ENCODE measurements at places on chromosomes 2 and 18.

DNA sequence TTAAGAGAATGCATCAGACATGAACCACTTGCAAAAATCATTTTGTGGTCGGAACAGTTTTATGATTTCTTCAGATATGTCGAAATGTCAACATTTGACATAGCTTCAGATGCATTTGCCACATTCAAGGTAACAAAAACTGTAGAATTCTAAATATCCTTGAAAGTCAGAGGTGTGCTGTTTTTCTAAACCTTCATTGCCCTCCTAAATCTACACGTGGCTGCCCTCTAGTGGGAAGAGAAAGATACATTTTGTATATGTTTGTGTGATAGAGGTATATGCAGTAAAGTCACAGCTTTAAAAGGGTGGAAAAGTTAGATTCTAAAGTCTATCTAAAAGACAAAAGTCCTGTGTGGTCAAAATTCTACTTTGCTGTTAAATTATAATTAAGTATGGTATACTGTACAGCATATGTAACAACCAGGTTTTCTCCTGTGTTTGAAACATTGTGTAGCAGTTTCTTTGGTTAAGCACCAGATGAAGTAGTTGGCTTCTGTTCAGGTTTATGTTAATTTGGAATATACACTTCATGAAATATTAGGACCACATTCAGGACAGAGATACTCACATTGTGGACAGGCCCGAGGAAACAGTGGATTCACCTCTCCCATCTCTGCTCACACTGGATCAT is 65.9 kb upstream of the ITM2C start:
- peak; percentile 53 for DNase-seq

- no peak for DNase-seq
These were observed 27.4 kb downstream of the SLC66A2 start for GRCh38 chr18:79923896-79924585.

- DNase-seq, result no peak
These were observed 27.1 kb downstream of the RAB31 start for GRCh38 chr18:9735238-9735637.

DNA sequence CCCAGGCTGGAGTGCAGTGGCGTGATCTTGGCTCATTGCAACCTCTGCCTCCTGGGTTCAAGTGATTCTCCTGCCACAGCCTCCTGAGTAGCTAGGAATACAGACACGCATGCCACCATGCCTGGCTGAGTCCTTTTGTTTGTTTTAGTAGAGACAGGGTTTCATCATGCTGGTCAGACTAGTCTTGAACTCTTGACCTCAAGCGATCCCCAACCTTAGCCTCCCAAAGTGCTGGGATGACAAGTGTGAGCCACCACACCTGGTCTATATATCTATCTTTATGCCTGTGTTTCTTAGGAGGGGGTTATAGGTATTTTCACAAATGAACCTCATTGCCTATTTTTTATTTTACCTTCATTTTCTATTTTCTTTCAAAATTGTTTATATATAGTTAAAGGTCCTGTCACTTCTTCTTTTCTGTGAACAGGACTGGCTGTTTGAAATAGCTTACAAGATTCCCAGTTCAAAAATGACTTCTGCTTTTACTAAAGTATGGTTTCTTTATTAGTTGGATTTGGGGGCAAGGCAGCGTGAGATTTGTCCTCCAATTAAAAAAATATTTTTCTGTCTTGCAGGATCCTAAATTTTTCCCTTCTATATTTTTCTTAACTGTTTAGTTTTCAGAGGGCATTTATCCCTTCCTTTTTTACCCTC is 16.4 kb upstream of the MARCHF7 start:
- DNase-seq, result peak; percentile 26

DNA sequence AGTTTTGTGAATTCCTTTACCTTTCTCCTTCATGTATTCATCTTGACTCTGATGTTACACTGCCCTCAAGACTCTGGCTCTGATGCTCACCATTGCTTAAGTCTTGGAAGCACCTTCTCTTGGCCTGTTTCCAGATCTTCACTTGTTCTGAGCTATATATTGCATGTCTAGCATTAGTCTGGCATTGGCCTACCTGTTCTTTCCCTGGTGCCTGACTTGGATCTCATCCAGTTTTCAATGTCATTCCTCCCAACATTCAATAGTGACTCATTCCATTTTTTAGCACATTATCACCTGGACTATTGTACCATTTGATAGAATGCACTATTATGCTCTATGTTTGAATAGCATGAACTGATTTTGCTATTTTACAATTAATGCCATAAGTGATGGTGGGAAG is 127.3 kb upstream of the NYAP2 start:
- no peak for DNase-seq

GRCh38 chr18:26640541-26640940 is 92.2 kb upstream of the KCTD1 start:
- no peak for DNase-seq

- DNase-seq, result no peak
These were observed 7.7 kb downstream of the ITSN2 start for GRCh38 chr2:24352664-24353063.

- DNase-seq, result no peak
These were observed 41.5 kb downstream of the TANC1 start for GRCh38 chr2:159009940-159010339.

- DNase-seq, result no peak
These were observed 44.5 kb upstream of the COPS8 start for GRCh38 chr2:237041231-237041630.

GRCh38 chr2:138779406-138779780 is 797 bp downstream of the NXPH2 start:
- no peak for DNase-seq

DNA sequence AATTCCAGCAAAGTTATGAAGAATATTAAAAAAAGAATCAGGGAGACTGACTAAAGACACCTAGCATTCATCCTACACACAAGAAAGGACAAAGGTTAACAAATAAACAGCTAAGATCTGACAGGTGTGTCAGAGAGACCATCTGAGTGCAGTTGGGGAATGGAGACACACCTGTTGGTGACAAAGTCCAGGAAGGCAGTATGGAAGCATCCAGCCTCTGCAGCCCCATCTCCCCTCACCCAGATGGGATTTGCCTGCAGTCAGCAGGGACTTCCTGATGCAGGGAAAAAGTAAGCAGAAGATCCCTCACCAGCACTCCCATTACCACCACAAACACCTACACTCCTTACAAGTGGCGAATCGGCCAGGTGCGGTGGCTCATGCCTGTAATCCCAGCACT is 37.9 kb downstream of the USP34 start:
- no peak for DNase-seq

DNA sequence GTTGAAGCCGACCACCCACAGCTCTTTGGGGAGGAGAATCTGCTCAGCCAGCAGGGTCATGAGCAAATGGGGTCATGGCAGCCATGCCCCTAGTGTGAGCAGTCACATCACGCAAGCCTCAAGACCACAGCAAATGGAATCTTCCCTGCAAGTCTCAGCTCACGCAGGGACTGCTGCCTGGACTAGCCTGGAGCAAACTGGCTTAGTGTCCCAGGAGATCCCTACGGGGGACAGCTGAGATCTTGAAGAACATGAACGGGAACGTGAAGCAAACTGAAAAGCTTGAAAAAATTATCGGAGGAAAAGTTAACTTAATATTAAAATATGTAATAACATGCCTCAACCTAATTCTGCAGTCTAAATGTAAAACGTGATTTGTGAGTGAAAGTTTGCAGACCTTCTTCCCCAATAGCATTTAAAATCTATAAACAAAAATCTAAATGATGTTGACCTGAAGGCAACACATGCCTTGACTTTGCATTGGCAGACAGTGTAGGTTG is 118.4 kb downstream of the FAM124B start:
- no peak for DNase-seq

DNA sequence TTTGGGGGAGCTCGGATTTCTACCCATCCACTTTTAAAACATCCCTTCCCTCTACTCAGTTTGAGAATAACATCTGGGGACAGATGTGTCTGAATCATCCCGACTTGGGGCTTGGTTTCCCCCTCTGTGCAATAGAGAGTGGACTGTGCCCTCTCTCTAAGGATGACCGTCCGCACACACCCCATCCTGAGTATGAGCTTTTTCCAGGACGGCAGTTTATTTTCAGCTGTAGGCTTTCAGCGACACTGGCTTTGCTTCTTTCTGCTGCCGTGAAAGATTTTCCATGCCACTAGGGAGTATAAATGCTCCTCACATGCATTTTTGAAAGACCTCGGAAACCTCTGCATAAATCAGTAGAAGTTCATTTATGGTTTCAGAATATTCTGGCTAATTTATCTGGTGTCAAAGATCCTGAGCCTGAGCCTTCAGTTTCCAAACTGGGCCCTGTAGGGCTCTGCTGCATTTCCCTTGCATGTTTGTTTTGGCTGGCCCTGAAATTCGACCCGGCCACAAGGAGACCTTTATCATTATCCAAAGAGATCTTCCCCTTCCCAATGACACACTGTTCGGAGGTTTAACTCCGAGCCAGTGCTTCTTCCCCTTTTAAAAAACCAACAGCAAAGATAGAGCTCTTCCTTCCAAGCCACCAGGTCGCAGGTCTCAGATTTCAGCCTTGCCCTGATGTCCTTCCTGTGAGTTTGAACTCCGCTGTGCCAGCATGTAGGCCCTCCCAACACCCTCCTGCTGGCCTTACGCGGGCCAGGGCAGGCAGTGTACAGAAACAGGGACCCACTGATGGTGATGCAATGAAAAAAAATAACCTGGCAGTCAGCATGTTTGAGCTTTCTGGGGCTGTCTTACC is 53.3 kb downstream of the FECH start:
- no peak for DNase-seq

DNA sequence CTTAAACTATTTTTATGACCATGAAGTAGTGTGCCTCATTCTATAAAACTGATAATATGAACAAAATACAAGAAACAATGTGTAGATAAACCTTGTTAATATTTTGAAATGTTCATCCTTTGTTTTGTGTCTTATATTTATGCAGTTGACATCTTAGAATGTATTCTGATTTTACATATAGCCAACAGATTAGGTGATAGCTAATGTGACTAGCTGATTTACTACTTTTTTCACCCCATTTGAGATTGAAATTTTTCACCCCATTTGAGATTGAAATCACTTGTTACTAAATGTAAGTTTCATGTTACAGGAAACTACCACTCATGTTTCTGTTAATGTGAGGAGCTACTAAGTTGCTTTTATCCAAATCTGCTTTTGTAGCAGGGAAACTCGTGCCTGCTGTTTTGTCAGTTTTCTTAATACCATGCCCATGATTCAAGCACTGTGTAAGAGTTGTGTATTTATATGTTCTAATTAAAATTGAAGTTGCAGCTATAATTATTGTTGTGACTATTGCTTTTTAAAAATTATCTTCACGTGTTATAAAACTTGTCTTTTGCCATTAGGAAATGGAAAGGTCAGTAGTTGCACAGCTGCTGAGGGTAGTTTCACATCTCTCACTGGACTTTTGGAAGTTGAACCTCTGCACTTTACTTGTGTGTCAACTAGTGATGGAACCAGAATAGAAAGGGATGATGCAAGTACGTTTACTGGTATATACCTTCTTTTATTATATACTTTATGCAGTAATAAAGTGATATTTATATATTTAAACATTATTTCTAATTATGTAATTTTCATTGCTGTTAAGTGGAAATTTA is 96.6 kb downstream of the BIRC6 start:
- DNase-seq, result no peak

- DNase-seq, result no peak
These were observed 36.1 kb downstream of the DPP4 start for GRCh38 chr2:162037886-162038285.

GRCh38 chr2:144963031-144963430 is 443.1 kb upstream of the ZEB2 start:
- DNase-seq, result no peak

DNA sequence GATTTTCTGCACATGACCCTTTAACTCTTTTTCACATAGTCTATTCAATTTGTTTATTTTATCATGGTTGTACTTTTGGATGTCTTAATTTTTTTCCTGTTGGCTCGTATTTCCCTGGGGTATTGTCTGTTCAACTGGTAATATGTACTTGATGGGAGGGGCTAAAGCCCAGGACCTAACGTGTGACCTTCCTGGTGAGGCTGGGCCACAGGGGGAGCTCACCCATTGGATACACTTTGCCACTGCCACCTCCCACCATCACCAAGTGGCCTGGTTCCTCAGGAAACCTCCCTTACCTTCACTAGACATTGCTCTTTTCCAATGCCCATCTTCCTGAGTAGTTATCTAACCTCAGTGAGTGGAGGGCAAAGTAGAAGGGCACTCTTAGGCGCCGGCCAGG is 143.9 kb upstream of the LTBP1 start:
- DNase-seq, result no peak

DNA sequence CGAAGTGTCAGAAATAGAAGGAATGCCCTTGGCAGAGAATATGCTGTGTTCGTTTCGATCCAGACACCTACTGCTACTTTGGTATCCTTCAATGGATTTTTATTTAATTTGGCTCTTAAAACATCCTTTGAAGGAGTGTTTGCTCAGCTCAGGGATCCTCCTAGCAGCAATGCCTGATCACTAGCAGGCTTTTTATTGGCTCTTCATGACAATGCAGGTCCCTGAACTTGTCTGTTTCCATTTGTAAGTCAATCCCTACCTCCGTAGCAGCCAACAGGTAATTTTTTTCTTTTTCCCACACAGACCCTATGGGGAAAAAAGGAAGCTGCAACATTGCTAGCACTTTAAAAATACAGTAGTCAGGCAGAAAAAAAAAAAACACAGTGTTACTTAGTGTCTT is 366.2 kb upstream of the LRRTM1 start:
- DNase-seq, result no peak

DNA sequence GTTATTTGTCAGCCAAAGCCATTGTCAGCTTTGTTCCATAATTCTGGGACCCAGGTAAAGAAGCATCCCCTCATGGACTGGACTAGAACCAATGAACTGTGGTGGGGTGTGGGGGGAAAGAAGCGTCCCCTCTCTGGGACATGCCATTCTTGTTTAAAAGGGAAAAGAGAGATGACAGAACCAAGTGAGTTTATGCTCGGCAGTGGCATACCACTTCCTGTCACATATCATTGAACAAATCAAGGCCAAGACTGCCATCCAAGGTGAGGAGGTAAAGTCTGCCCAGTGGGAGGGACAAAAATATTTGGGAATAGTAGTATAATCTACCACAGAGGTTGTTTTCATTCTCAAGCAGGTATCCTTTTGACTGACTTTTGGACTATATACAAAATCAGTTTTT is 4.7 kb upstream of the GLS start:
- DNase-seq, result no peak

DNA sequence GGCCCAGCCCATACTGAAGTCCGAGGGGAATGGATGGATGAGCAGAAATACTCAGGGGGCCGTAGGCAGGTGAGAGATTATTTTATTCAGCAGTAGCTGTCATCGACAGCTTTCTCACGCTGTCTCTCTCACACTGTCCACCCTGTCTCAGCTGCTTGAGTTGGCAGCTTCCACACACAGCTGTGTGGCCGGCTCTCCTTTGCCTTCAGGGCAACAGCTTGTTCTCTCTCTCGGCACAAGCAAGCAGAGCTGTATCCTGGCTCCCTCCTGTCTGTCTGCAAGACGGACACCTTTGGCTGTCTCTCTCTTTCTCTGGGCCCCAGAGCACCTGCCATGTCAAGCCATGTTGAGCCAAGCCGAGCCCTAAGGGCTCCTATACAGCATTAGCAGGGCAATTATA is 9.8 kb upstream of the PAPOLG start:
- no peak for DNase-seq

DNA sequence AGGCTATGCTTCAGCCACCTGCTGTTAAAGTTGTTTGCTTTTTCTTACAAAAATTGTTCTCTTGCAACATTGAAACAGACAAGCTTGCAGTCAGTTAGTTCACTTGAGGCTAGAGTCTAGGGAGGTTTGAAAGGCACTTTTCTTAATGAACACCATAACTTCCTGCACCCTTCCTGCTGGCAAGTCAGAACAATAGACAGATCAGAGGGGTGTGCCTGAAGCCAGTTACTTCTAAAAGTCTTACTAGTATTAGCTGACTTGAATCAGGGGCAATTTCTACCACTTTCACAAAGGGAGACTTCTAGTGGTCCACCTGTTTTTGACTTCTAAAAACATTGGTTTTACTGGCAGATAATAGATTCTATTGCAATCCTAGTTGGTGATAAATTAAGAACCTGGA is 367.4 kb upstream of the CDH20 start:
- DNase-seq, result no peak

All from suppressor macrophage (primary cell).